GM20000 (cell line): ENCODE measurements at places on chromosomes 1 and 21.

DNA sequence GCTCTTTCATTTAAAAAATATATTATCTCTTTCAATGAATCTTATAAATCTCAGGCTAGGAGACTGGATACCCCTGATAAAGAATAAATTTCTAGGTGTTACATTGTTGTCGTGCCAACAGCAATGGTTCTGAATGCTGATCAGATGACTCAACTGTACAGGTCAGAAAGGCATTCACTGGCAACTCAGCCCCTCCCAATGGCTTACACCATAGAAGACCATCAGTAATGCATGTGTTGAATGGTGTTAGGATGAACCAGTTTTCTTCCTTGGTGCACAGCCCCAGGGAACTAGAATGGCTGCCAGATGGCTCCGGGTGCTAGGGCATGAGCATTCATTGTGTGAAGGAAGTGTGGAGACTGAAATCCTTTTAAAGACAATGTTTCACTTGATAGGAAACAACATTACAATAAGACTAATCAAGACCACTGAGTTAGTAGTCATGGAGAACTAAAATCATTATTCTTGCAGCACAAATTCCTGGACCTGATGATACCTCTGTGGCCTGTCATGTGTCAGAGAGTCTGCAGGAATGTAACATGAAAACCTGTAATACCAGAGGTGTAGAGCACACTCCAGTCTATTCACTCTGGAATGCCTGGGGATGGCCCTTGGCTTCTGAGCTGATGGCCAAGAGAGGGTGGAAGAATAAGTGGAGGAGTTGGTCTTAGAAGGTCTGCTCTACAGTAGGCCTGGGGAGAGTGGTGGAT lies 187.7 kb upstream of the LMO4 start:
- no peak for DNase-seq

DNA sequence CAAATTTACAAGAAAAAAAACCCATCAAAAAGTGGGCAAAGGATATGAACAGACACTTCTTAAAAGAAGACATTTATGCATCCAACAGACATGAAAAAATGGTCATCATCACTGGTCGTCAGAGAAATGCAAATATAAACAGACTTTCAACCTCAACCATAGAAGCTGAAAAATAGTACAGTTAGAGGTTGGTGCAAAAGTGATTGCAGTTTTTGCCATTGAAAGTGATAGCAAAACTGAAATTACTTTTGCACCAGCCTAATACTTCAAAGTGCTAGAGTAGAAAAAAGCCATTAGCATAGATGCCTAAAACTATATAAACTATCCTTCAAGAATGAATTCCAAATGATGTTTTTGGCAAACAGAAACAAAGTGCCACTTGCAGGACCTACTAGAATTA lies 365.8 kb upstream of the DPYD start:
- DNase-seq: no peak

GRCh38 chr1:8343044-8343443 lies 25.1 kb downstream of the SLC45A1 start:
- DNase-seq: no peak

GRCh38 chr1:158649052-158649451 lies 37.5 kb downstream of the SPTA1 start:
- DNase-seq: no peak

DNA sequence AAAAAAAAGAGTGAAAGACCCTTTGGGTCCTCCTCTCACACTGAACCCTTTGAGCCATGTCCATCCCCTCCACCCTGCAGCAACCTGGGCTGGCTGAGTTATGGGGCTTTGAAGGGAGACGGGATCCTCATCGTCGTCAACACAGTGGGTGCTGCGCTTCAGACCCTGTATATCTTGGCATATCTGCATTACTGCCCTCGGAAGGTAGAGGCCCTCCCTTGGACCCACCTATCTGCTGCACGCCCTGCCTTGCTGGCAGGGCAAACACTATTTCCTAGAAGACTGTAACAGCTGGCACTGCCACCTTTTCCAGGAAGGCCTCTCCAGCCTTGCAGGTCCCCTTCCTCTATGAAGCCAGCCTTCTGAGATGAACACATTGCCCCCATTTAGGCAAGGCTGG lies 1.1 kb downstream of the SLC50A1 start:
- DNase-seq: peak; percentile 17

DNA sequence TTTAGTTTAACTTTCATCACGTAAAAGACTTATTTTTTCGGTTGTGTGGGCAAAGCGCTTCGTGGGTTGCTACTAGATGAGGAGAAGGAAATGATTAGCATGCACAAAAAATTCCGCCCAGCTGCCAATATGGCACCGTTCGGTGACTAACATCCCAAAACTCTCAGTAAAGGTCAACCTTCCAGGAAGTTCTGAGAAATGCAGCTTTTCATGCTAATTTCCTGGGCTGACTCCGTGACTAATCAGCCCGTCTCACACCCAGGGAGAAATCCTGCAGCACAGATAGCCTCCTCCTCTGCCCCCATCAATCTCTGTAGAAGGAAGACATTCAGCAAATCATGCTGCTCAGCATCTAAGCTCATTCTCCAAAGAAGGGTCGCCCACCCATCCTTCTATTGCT lies 34.1 kb downstream of the TMCO4 start:
- no peak for DNase-seq

- DNase-seq: peak; percentile 19
Measured at GRCh38 chr1:165408518-165408917, 36.4 kb downstream of the RXRG start.

DNA sequence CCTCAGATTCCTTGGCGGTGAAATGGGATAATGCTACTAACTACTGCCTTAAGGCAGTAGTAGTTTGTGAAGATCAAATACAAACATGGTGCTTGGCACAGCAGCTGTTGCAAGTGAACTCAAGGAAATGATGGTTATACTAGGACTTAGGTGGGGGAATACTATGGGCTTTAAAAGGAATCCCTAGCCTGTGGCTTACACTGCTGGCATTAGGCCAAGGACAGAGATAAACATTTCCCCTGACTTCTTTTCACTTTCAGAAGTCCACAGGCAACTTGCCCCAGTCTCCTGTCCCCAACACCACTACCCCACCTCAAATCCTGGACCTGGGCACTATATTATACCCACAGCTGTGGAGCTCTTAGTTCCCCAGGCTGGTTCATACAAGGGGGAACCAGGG lies 13.1 kb upstream of the VAMP4 start:
- DNase-seq: no peak

GRCh38 chr21:44375281-44375651 lies 21.8 kb downstream of the TRPM2 start:
- DNase-seq: no peak

DNA sequence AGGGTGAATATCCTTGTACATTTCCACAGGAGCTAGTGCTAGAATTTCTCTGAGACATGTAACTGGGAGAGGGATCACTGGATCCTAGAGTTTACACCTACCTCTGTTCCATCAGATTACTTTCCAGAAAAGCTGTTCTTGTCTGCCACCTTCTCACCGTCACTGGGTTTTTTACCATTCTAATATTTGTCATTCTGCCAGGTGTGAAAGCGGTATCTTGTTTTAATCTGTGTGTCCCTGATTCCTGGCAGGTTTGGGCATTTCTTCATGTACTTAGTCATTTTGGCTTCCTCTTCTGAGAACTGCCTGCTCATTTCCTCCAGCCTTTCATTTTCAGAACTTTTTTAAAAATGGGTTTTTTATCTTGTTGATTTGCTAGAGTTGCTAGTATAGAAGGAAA lies 5.1 kb downstream of the PMF1 start:
- DNase-seq: peak; percentile 57

DNA sequence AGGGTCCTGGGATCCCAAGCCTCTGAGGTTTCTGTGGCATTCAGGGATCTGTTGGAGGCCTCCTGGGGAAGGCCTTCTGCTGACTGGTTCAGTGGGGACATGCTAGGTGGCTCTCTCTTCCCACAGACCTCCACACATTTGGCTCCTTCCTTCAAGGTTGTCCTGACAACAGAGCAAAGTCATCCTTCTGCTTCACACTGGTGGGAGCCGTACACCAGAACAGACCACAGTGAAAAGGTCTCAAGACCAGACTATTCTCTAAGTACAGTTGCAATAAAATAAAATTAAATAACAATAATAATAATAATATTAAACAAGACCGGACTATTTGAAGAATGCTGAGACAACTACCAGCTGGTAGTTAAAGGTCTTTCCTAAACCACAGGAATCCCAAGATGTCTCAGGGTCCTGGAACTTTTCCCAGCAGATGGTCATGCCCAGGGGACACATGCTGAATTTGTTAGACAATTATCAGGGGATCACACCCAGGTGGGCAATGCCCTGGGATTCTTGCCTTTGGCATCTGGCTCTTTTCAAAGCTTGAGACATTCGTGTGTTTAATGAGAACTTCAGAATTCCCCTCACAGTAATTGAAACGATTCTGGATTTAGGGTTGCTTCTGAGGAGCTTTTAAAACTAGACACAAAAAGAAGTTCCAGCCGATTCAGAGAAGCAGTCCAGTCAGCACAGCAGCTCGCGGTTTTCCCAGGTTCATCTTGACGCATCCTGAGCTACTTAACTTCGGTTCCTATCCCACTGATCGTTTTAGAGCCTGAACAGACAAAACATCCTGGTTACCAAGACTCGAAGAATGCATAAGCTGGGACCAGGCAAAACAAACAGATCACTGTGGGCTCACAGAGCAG lies 22.9 kb downstream of the HTR1D start:
- no peak for DNase-seq

GRCh38 chr1:1055841-1056736 lies 18.0 kb downstream of the RNF223 start:
- no peak for DNase-seq

DNA sequence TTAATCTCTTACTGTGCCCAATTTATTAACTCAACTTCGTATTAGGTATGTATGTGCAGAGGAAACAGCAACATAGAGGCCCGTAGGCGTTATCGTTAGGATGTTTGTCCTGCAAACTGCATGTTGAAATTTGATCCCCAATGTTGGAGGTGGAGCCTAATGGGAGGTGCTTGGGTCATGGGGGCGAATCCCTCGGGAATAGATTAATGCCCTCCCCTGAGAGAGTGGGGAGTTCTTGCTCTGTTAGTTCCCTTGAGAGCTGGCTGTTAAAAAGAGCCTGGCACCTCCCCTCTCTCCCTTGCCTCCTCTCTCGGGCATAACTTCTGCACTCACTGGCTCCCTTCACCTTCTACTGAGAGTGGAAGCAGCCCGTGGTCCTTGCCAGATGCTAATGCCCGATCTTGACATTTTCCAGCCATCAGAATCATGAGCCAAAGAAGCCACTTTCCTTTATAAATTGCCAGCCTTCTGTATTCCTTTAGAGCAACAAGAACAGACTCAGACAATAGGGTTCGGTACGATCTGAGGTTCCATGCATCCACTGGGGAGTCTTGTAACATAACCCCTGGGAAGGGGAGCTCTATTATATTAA lies 149.0 kb upstream of the RAB4A start:
- no peak for DNase-seq

DNA sequence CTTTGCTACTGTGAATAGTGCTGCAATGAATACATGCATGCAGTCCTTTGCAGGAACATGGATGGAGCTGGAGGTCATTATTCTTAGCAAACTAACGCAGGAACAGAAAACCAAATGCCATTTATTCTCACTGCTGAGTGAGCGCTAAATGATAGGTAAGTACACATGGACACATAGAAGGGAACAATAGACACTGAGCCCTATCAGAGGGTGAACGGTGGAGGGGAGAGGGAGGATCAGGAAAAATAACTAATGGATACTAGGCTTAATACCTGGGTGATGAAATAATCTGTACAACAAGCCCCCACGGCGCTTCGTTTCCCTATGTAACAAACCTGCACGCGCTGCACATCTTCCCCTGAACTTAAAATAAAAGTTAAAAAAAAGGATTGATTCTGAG lies 8.9 kb downstream of the NIBAN1 start:
- no peak for DNase-seq
